ENCODE measurements at places on chromosomes 1 and 21.

GRCh38 chr1:87220993-87221392, 107.7 kb upstream of the LMO4 start:
- no peak for DNase-seq

DNA sequence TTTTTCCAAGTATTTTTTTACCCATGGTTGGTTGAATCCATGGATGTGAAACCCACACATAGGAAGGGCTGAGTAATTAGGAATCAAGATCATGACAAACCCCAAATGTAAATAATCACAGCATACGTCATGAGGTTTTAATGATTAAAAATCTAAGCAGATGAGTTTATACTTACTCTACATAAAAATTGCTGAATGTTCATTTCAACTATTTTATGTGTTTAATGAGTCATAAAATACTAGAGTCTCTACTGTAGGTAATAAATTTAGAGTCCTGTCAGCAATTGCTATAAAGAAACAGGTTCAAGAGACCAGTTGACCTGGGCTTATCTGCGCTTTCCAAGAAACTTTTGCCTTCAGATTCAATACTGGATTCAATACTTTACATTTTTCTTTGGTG, 18.2 kb downstream of the CTH start:
- DNase-seq, result no peak

GRCh38 chr1:44460107-44460882, 55.2 kb downstream of the RNF220 start:
- DNase-seq, result no peak

DNA sequence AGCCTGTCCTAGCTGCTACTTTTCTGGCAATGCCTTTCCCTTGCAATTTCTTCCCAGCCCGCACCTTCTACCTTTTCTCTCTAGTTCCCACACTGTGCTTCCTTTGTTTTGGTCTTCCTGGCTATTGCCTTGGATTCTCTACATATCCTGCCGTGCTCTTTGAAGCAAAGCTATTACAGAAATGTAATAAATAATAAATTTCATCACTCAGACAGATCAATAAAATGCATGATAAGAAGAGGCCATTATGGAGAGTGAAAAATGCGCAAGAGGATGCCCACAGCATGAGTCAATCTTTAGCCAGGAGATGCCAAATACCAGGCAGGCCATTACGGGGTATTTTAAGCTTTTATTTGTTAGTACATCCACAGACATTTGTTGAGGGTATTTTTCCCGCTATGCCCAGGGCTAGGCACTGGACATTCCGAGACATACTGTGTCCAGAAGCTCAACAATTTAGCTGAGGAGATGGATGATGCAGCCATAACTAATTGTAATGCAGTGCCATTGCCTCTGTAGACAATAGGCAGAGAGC, 163.6 kb downstream of the ST6GALNAC3 start:
- no peak for DNase-seq

DNA sequence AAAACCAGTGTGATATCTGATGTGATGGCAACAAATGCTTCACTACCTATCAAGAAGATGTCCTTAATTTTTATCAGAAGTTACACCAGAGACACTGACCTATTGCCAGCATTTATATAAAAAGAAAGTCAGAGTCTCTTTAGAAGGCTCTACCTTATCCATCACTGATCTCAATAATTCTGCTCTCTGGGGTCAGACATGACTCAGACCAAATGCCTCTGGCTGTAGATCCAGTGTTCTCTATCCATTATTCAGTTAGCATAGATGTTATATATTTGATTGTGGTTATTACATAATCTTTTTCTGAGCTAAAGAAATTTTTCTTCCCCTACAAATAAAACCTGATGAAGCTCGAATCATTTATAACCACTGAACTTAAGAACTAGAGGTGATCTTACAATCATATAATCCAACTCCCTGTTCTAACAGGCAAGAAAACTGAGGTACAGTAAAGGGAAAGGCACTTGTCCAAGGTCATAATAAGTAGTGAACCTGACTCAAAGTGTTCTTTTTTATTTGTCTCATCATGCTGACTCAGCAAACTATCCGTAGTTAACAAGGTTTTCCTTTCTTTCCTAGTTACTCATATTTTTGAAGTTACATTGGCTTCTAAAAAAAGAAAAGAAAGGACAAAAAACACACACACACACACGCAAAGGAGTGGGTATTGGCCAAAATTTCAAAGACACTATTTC, 43.6 kb upstream of the ESRRG start:
- DNase-seq, result no peak

Data from activated naive CD4-positive, alpha-beta T cell (primary cell).